A549 treated with CpdA at 1 μM for 4 hours (cell line): ENCODE measurements at places on chromosomes 2 and 18. TPM values are rescaled to one million over a fixed set of nuclear protein-coding genes. Genes with fewer than 3 reads are reported as not detected.

PID1 gene
- 2.8 to 3.6 TPM (median 3.0 TPM) in 5 replicates for total RNA-seq

MOCOS gene
- 2.7 to 4.6 TPM (median 2.7 TPM) in 5 replicates for total RNA-seq

ITGA4 gene
- total RNA-seq: 1.1 to 2.3 TPM (median 1.9 TPM) in 5 replicates

HRH4 gene
- 0.01 TPM in 1 of 5 replicates, not detected in the others for total RNA-seq

MYO3B gene
- not detected in 5 replicates for total RNA-seq

LOXHD1 gene
- not detected in 5 replicates for total RNA-seq

LONRF2 gene
- total RNA-seq: 3.0 to 4.1 TPM (median 3.8 TPM) in 5 replicates

RAB27B gene
- total RNA-seq: 13.2 to 20.1 TPM (median 14.3 TPM) in 5 replicates

STPG4 gene
- total RNA-seq: 0.12 TPM in 1 of 5 replicates, not detected in the others

LINC00305 gene
- not detected in 5 replicates for total RNA-seq

ACTG2 gene
- 0.14 to 0.45 TPM (median 0.22 TPM) in 5 replicates for total RNA-seq

ANKRD62 gene
- not detected in 5 replicates for total RNA-seq

IL1F10 gene
- total RNA-seq: not detected in 5 replicates

IL36RN gene
- total RNA-seq: 0.03 to 0.07 TPM (median 0.06 TPM) in 4 of 5 replicates, not detected in the other

SAP130 gene
- total RNA-seq: 11.2 to 14.2 TPM (median 12.9 TPM) in 5 replicates

RRM2 gene
- 195 to 237 TPM (median 201 TPM) in 5 replicates for total RNA-seq

RGPD4 gene
- 0.06 to 0.07 TPM (median 0.06 TPM) in 4 of 5 replicates, not detected in the other for total RNA-seq

NFATC1 gene
- 4.8 to 6.5 TPM (median 6.1 TPM) in 5 replicates for total RNA-seq

DYTN gene
- total RNA-seq: not detected in 5 replicates

TBC1D8 gene
- 26.2 to 40.4 TPM (median 35.5 TPM) in 5 replicates for total RNA-seq

SAG gene
- total RNA-seq: not detected in 5 replicates

SCLY gene
- 23.3 to 25.5 TPM (median 24.6 TPM) in 5 replicates for total RNA-seq

GCG gene
- not detected in 5 replicates for total RNA-seq

SLC40A1 gene
- total RNA-seq: 3.4 to 4.5 TPM (median 3.7 TPM) in 5 replicates

SLC8A1 gene
- 0.40 to 0.59 TPM (median 0.48 TPM) in 5 replicates for total RNA-seq

SERPINB12 gene
- not detected in 5 replicates for total RNA-seq

SIX3 gene
- 0.24 to 0.66 TPM (median 0.47 TPM) in 5 replicates for total RNA-seq

NXPH2 gene
- not detected in 5 replicates for total RNA-seq

ATF2 gene
- 17.7 to 24.6 TPM (median 20.7 TPM) in 5 replicates for total RNA-seq

L3MBTL4 gene
- total RNA-seq: not detected in 5 replicates
